NCI-H2029 (cell line): ENCODE measurements at places on chromosomes 4 and X.

DNA sequence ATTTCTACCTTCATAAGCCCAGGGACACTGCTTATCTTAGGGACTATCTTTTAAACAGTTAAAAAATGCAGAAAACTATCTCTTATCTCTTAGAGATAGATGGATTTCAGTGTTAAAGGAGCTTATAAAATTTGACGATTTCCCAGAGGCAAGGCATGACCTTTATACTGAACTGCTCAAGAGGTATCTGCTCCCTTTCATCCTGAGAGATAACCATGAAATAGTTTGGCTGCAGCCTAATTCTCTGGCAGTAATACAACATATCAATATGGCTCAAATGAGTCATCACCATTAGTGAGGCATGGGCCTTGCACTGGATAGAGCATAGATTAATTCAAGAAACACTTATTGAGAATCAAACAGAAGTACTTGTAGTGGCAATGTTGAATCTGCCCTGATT is 348.2 kb upstream of the GRIA3 start:
- DNase-seq: no peak

DNA sequence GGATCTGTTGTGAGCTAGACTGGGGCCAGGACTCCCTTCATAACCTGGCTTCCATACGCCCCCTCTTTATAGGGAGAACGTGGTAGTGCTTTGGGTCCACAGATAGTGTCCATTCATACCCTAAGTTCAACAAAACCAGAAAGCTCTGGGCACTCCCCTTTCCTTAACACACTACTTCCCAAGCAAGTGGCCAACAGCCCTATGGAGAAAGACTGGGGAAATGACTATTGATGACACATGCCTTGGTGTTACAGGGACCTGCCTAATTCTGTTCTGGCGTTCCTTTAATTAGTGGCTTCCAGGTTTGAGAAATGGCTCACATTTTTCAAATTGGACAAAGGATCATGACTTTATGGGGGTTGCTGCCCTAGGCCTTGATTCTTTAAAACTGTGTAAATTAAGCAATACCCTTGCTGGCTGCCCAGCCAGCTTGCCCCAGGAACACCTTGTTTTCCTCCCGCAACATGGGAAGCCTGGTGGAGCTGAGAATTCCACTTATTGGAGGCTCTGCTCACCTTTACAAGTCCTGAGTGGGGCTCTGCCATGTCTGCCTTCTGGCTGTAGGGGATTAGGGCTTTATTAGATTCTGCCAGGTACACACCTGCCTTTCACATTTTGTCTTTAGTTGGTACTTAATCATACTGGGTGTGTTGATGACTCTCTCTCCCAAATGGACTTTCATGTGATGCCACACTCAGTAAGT is 61.1 kb downstream of the RGS12 start:
- no peak for DNase-seq

- no peak for DNase-seq
Observed at GRCh38 chr4:169089004-169089403, 78.9 kb upstream of the CBR4 start.

- no peak for DNase-seq
Observed at GRCh38 chrX:10157543-10157942, 768 bp downstream of the CLCN4 start.

- DNase-seq: no peak
Observed at GRCh38 chrX:103373581-103373980, 2.8 kb upstream of the BEX3 start.

DNA sequence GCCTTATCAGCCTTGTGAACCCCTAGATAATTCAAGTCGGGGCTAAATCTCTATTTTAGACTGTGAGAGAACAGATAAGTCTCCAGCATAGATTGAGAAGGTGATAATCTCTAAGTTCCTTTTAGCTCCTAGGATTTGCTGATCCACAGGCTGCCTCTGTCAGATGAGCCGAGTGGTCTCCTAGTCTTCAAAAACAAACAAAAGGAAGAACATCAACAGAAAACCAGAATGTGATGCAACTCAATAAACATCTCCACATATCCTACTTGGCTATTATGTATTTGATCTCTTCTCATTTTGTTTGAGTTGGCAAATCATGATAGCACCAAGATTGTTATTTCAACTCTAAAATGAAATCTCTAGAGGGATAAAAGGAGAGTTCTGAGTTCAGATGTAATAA is 88.4 kb upstream of the SLC7A11 start:
- peak; percentile 21 for DNase-seq

GRCh38 chrX:20445109-20445508 is 178.4 kb upstream of the RPS6KA3 start:
- no peak for DNase-seq
